ENCODE measurements at places on chromosomes 5 and 9.

GRCh38 chr9:123657941-123658340 lies 272.0 kb downstream of the DENND1A start:
- no peak for DNase-seq

DNA sequence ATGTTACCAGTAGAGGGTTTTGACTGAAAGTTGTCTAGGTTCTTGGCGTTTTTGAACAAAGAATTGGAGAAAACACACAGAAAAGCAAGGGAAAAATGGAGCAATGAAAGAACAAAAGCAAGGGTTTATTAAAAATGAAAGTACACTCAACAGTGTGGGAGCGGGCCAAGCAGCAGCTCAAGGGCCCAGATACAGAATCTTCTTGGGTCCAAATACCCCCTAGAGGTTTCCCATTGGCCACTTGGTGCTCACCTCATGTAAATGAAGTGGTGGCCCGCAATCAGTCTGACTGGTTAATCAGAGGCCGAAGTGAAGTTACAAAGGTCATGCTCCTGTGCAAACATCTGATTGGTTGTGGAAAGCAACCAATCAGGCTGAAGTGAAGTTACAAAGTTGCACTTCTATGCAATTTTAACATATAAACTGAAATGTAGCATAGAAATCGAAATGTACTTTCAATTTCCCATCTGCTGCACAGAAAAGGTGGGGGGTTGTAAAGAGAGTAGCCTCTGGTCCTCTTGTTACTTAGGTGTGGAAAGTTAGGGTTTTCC lies 1.9 kb upstream of the GM2A start:
- no peak for DNase-seq

DNA sequence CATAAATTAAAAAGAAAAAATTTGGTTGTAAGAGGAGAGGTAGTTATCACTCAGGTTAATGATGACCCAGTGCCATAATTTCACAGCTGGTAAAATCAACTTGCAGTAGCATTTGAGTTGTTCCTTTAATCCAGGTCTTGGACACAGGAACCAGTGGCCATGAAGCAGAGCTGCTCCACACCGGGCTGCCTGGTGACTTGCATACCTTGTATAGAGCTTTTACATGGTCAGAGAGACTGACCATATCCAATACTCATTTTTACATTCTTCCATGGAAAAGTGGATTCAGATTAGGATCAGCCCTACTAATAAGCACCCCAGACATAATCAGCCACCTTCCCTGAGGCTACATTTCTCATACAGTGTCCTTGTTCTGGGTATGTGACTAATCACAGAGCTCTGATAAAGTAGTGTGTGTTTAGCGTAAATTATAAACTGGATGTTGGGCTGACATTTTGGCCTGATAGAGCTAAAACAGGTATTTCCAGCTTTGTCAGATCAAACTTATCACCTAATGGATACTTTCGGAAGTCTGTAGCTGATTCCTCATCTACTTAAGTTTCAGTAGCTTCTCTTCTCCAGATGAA lies 77.0 kb upstream of the ZSWIM6 start:
- no peak for DNase-seq

GRCh38 chr5:157473383-157474320 lies 13.6 kb downstream of the NIPAL4 start:
- no peak for DNase-seq

- DNase-seq = no peak
Observed at GRCh38 chr5:145471831-145472612, 363.1 kb downstream of the PRELID2 start.

DNA sequence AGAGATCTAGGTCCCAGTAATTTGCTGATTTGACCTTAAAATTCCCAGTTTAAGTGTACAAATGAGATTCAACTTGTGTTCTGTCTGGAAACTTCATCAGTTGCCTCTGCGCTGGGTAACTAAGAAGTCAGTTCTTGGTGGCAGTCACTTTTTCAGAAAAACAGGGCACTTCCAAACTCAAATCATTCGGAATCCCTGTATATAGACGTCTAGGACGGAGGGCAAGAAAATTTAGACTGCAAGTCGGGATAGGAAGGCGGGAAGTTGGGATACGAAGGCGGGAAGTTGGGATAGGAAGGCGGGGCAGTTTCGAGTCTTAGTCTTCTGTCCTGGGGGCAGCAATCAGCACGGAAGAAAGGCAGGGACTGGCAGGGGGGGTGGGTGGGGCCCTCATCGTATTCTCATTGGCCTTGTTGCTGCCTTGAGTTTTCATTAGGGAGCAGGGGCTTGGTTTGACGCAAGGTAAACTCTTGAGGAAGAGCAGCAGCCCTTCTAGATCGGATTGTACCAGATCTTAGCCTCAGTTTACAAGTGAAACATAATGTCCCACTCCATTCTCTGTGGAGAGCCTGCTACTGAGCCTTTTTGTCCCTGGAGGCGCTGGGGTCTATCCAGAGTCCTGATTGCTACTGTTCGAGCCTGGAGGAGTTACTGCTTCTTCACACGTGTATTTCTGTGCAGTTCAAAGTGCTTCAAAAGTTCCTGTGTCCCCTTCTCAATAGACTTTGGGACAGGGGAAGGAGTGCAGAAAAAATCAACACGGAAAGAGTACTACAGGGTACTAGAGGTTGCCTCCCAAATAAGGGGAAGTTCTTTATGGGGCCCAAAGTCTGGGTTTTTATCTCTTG lies 2.7 kb upstream of the PURA start:
- no peak for DNase-seq

GRCh38 chr9:24624481-24624880 lies 78.8 kb upstream of the IZUMO3 start:
- no peak for DNase-seq

- DNase-seq = no peak
Observed at GRCh38 chr9:131105952-131106351, 9.6 kb downstream of the AIF1L start.

DNA sequence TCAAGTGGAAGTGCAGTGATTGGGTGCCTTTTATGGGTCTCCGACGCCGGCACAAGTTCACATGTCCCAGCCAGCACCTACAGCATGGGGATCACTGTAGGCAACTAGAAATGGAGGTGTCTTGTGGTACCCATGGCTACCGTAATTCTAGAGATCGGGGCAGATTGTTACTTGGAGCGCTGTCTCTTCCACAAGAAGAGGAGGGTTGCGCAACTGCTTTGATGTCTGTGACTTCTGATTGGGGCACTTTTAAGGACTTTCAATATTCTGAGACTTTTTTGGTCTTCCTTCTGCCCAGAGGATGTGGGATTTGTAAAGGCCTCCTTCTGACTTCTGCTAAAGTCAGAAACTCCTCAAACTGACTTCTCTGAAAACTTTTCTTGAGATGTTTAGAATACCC lies 41.9 kb downstream of the GLRX start:
- DNase-seq = no peak

DNA sequence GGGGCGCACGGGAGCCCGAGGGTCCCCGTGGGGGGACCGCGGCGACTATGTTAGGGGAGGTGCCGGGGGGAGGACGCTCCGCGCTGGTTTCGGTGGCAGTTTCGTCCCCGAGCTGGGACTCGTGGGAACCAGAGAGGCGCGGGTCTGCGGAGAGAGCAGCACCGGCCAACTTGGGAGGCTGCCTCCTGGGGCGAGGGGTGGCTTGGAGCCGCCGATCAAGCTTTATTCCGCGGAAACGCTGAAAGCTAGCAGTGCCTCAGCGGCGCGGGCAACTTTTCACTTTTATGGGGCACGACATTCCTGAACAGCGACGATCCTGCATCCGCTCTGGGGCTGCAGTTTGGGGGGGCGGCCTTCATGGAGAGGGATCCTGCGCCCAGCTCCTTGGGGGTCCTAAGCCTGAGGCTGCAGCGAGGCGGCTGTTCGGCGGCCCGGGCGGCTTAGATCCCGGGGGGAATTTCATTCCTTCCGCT lies 369 bp downstream of the OCLN start:
- no peak for DNase-seq

GRCh38 chr9:111399772-111400563 lies 69.9 kb upstream of the OR2K2 start:
- DNase-seq = no peak

DNA sequence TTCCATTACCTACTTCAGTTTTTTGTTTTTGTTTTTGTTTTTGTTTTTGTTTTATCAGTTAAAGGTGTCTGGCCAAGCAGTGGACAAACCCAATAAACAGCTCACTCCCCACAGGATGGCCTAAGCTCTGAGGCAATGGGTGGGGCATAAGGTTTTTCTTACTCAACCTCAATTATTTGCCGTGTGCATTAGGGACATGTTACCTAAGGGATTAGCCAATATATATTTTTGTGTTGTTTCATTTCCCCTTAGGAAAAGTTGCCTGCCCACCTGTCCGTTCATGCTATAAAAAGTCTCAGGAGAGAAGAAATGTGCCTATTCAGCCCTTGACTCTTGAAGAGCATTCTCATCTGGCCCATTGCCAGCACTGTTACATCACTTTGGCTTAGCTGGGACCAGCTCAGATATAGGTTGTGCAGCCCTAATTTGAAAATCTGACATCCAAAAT lies 7.3 kb downstream of the SH3RF2 start:
- no peak for DNase-seq

- DNase-seq = no peak
Observed at GRCh38 chr5:133667217-133667616, 54.9 kb upstream of the FSTL4 start.

GRCh38 chr5:95520206-95520605 lies 34.6 kb downstream of the SKIC3 start:
- DNase-seq = no peak

- no peak for DNase-seq
Observed at GRCh38 chr9:86246752-86247161, 12.7 kb downstream of the C9orf153 start.

DNA sequence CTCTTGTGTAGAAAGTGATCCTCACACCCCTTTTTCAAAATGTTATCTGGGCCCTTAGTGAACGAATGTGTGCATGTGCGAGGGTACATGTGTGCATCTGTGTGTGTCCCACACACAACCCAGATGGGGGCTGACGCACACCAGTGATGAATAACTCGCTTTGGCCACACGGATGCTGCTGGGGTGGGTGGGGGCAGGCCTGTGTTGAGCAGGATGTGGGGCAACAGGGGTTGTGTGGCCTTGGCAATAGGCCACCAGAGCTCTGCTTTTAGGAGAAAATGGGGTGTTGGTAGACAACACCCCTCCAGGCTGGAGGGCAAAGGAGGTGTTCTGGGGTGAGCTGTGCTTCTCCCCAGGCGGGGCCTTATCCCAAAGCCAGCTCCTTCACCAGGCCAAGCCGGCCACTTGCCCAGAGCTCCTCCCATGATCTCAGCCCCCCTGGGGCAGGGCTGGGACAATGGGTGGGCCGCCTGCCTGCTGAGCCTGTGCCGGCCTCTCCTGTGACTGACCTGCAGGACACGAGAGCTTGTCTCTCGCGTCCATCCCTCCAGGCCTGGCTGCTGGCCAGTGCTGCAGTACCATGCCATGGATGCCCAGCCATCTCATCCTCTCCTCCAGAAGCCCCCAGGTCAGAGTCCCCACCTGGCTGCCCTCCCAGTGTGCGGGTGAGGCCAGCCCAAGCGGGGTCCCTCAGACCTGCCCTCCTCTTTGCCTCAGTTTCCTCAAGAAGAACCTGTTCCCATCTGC lies 1.7 kb downstream of the DBN1 start:
- no peak for DNase-seq

DNA sequence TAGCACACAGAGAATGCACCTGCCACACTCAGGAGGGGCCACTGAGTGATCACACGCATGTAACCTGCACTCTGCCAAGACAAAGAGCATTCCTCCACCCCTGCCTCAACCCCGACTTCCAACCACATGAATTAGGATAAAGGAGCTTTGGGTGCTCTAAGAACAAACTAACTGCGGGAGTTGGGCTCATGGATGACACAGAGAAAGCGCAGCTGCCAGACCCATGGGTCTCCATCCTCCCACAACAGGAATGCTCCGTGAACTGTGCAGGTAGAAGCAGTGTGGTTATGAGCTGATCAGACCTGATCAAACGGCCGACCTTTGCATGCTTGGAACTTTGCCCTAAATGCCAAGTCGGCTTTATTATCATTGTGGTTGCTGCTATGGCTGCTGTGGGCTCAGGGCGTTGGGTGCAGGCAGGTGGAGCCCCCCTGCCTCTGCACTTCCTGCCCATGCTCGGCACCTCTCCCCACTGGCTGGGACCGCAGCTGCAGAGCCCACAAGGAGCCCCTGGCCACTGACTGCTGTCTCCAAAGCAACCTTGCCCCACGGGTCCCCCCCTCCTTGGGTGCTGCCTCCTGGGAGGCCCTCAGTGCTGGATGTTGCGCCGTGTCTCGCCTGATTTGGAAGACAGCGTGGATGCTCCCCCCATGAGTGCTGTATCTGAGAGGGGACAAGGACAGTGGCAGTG lies 2.6 kb upstream of the SLC6A3 start:
- no peak for DNase-seq

- DNase-seq = no peak
Observed at GRCh38 chr5:6584101-6584645, 48.7 kb downstream of the NSUN2 start.

Measured in NCI-H774 (cell line).